ENCODE measurements at places on chromosomes 12 and 14. TPM values are rescaled to one million over a fixed set of nuclear protein-coding genes. Genes with fewer than 3 reads are reported as not detected.

Gene ANKRD33
- not detected for total RNA-seq

Gene MYF5
- not detected for total RNA-seq

Gene ERP27
- total RNA-seq = 0.22 TPM

Gene CEBPE
- not detected for total RNA-seq

Gene JDP2
- 17.2 TPM for total RNA-seq

Gene WNT5B
- total RNA-seq = 1.00 TPM

Gene EFS
- 1.8 TPM for total RNA-seq

Gene DLK1
- 10.2 TPM for total RNA-seq

Gene KRT75
- total RNA-seq = not detected

Gene HCAR1
- total RNA-seq = 1.4 TPM

Gene SLC10A1
- not detected for total RNA-seq

Gene PIWIL1
- total RNA-seq = not detected

Gene TBX5
- 44.9 TPM for total RNA-seq

Gene SMOC1
- 0.61 TPM for total RNA-seq

Gene MYL2
- total RNA-seq = 27,750 TPM

Gene WNT1
- total RNA-seq = not detected

Gene NXPH4
- total RNA-seq = 8.0 TPM

Gene ISM2
- total RNA-seq = 1.3 TPM

Gene WSCD2
- total RNA-seq = 0.20 TPM

Gene MMP19
- 8.4 TPM for total RNA-seq

Gene KLRG1
- total RNA-seq = 4.8 TPM

Gene DICER1
- 41.2 TPM for total RNA-seq

Gene CLEC4E
- 0.72 TPM for total RNA-seq

Gene MIA2
- total RNA-seq = 31.8 TPM

Gene GPR162
- total RNA-seq = 3.0 TPM

Gene SCNN1A
- total RNA-seq = not detected

Gene DEPDC4
- 0.58 TPM for total RNA-seq

Gene KERA
- total RNA-seq = not detected

Gene TBX3
- total RNA-seq = 16.2 TPM

Gene FOXG1
- not detected for total RNA-seq

Gene FICD
- 4.6 TPM for total RNA-seq

Gene LTBR
- 48.9 TPM for total RNA-seq

Gene TPPP2
- total RNA-seq = 0.81 TPM

Gene RBP5
- 2.1 TPM for total RNA-seq

Gene C12orf50
- not detected for total RNA-seq

Gene MSRB3
- total RNA-seq = 140 TPM

Gene DEGS2
- not detected for total RNA-seq

Gene NRL
- total RNA-seq = 1.5 TPM

Gene PLEKHD1
- 0.08 TPM for total RNA-seq

Gene NYNRIN
- total RNA-seq = 5.8 TPM

Gene RIMBP2
- total RNA-seq = not detected

Gene GYS2
- not detected for total RNA-seq

Gene TRHDE
- total RNA-seq = 1.3 TPM

Gene TAS2R9
- 0.27 TPM for total RNA-seq

Gene MYH6
- total RNA-seq = 4,027 TPM

Gene ANKS1B
- total RNA-seq = 1.2 TPM

Gene B4GALNT3
- total RNA-seq = 29.8 TPM

Gene CD69
- 6.4 TPM for total RNA-seq

Gene SERPINA9
- not detected for total RNA-seq

Gene PPP1R1A
- total RNA-seq = 60.9 TPM

Gene LRTM2
- total RNA-seq = not detected

Gene LRP1
- 166 TPM for total RNA-seq

Measured in heart left ventricle (tissue), 16 donors.